Lower lobe of right lung (tissue), 2 donors: ENCODE measurements at places on chromosomes 7 and 10. TPM values are rescaled to one million over a fixed set of nuclear protein-coding genes. Genes with fewer than 3 reads are reported as not detected.
A peak's percentile ranks its signal among the peaks of the same experiment; 100 is the strongest.

DNA sequence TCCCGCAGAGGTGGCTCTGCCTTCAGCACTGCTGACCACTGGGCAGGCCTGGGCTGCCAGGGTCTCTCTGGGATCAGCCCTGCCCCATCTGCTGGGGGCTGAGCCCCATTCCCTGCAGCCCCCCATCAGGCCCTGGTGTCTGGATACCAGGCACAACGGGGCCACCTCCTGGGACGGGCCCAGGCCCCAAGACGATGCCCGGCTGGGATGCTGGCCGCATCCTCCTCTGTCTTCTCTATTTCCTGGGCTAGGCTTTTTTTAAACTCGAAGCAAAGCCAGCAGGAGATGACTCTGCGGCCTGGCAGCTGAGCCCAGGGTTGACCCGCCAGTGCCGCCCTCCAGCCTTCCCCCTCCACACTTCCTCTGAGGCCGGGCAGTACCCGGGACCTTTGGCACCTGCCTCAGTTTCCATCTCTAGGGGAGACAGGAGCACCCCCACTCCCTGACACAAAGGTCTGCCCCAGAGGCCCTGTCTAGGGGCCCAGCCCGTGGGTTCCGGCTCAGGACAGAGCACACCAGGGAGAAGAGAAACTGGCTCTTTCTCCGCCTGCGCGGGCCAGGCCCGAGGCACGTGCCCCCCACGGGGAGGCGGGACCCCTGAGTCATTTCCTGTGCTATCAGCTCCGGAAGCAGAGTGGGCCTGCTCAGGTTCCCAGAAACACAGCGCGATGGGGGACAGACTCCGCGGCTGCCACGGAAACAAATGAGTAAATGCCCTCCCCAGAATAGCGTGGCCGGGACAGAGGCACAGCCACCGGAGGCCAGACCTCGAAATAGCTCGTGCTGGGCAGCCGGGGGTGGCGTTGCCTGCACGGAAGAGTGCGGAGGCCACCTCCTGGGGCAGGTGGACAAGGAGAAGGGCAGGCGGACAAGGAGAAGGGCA, 84.6 kb upstream of the PDGFA start:
- DNase-seq = peak; percentile 88

GRCh38 chr7:120915314-120916105, 35.1 kb upstream of the ING3 start:
- DNase-seq = no peak

- no peak for DNase-seq
Observed at GRCh38 chr7:157020514-157021070, 10.1 kb upstream of the MNX1 start.

Gene GPR85
- total RNA-seq = 4.5 TPM

DNA sequence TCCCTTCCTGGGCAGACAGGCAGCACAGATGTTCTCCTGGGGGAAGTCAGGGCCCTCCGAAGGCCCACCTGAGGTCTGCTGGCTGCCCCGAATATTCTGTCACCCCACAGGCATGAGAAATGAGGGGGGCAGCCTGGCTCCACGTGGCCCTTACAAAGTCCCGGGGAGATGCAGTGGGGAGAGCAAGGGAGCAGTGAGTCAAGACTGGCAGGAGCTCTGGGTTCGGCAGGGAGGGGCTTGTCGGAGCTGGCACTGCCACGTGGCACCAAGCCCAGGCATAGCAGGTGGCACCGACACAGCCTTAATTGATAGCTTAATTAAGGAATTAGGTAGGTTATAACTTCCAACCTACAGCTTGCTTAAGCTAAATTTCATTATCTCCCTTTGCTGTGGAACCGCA, 163.9 kb downstream of the USP6NL start:
- DNase-seq = no peak

GRCh38 chr10:48655411-48656240, 29.0 kb upstream of the WDFY4 start:
- peak; percentile 82 for DNase-seq

DNA sequence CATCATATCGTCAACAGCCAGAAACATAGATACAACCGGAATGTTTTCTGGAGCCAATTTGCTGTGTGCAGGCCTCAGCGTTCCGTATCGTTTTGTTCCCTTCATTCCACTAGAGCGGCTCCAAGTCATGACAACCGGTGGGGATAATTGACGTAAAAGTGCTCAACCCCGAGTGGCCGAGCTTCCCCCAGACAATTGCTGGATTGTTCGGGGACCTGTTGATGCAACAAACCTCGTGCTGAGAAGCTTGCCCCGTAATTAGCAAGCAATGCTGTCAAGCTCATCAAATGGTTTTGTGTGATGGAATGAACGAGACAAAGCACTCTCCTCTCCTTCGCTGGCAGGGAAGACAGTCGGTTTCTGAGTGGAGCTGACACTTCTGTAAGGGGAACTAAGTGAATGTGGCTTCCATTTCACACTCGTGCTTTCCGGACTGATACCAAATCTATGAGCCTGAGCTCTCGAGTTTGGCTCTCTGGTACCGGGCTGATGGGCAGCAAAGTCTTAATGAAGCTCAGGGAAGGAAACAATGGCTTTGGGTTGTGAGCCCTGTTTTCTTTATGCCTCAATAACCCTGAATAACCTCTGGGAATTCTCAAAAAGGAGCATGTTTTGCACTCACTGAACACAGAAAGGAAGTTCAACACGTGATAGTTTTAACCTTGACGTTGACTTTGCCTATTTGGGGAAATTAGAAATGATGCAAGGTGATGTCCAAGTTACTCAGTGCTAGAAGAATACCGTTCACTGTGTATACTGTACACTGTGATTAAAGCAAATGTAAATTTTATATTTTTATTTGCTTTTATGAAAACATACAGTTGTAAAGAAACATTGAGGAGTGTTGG, 220.5 kb downstream of the BAMBI start:
- DNase-seq = no peak

DNA sequence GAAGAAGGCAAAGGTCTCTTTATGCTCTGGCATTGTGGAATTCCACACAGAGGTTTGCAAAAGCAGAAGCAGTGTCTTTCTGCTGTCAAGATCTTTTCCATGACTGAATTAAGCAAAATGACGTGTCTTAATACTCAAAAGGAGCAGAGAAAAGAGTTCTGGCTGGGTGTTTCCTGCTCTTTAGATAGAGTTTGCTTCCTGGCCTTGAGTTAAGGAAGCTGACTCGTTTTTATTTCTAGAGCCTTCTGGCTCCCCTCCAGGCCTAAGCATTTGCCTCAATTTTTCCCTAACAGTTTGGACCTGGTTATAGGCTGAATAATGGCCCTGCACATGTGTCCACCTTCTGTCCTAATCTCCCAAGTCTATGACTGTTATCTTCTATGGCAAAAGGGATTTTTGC, 21.6 kb downstream of the TAS2R41 start:
- DNase-seq = no peak

GRCh38 chr10:92571649-92572048, 2.2 kb downstream of the IDE start:
- no peak for DNase-seq

Gene NPFFR1
- total RNA-seq = 1.0 TPM

- peak; percentile 70 for DNase-seq
Observed at GRCh38 chr7:149662591-149663095, 110.7 kb downstream of the ZNF467 start.

DNA sequence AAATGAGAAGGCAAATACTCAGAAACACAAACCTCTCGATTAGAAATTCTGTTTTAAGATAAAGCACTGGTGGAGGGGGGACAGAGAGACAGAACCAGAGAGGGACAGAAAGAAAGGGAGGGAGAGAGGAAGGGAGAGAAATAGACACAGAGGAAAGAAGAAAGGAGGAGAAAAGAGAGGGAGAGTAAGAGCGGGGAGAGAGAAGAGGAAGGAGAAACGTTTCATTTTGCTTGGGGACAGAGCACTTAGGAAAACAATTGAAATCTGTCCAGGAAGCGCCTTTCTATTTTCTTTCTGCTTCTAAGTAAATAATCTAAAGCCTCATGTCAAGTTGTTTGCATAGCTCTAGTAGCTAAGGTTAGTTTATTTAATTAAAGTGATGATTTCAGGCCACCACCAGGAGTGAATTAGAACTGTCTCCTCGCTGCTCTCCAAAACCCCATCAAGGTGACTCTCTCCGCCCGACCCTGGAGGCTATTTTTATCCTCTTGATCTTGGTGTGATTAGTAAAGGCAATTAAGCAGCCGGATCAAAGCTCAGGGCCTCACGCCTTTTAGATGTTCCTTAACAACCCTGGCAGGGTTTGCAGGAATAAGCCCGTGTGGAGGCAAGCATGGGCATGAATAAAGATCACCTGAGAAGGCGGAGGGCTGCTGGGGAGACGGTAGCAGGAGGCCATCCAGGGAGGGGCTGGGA, 73.4 kb upstream of the INSIG1 start:
- no peak for DNase-seq
